BE2C (cell line): ENCODE measurements at places on chromosomes 12 and 14.

DNA sequence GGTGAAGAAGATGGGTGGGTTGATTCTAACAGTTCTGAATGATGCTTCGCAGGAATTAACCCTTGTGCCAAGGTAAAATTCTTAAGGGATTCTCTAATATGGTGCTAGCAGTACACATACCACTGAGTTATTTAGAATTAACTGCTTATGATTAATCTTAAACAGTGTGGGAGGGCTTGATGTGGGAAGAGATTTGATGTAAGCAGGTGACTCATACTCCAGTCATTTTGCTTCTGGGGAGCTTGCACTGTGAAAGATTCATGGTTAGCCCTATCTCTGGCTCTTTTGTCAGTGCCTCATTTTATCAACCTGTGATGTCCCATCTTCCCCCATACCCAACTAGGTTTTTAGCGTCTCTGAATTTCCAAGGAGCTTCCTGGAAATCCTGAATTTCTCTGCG, 83.8 kb downstream of the NRXN3 start:
- no peak for DNase-seq

DNA sequence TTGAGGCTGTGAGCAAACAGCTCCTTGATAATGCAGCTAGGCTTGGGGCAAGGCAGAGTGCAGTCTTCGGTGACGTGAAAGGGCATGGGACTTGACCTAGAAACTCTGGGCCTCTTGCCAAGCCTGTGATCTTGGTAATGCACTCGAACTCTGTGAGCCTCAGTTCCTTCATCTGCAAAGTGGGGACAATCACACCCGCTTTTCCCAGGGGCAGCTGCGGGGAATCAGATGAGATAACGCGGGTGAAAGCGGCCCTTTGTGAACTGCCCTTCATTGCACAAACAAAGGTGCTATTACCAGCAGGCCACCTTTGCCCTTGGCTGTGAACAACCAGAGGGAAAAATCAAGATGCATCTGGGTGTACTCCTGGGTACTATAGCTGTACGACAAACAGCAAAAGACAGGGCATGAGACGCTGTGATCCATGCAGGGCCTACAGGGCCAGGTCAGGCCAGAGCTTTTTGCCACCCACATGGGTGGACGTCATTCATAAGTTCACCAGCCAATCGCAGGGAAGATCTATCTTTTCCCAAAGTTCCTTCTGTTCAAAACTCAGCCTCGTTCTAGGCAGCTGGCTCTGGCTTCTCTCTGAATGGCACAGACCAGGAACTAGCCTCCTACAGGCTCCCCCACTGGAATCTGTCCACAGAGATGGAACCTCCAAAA, 3.2 kb downstream of the MSI1 start:
- DNase-seq, result no peak

DNA sequence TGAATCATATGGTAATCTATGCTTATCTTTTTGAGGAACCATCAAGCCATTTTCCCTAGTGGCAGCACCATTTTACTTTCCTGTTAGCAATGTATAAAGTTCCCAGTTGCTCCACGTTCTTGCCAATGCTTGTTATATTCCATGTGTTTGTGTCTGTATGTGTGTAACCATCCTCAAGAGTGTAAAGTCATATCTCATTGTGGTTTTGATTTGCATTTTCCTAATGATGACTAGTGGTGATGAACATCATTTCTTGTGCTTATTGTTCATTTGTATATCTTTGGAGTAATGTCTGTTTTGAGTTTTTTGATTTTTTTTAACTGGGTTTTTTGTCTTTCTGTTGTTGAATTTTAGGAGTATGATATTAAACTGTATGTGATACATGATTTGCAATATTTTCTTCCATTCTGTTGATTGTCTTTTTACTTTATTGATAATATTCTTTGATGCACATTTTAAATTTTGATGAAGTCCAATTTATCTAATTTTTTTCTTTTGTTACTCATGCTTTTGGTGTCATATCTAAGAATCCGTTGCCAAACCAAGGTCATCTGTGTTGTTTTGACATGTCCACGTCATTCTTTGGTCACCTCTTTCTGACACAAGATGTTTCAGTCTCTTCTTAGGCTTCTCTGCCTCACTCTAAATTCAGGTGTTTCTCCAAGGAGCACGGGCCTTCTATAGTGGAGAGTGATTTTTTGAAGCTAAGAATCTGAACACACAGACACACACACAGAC, 36.1 kb downstream of the PPHLN1 start:
- DNase-seq, result no peak

DNA sequence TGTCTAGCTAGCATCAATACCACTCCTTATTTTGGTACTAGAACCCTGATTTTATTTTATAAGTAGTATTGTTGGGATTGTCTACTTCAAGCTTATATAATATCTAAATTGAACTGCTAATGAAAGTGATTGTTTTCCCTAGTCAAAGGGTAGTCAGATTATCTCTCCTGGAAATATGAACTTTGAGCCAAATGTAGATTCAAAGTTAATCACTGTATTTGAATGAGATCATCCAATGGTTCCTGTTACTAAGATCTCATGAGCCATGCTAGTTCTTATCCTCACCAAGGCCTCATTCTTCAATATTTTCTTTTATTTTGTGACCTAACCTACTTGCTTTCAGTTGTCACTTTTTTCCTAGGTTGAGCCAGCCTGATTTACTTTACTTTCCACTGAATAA, 276.7 kb downstream of the RASSF9 start:
- DNase-seq, result no peak

GRCh38 chr12:50166799-50167048, 445 bp downstream of the CERS5 start:
- peak; percentile 53 for DNase-seq

DNA sequence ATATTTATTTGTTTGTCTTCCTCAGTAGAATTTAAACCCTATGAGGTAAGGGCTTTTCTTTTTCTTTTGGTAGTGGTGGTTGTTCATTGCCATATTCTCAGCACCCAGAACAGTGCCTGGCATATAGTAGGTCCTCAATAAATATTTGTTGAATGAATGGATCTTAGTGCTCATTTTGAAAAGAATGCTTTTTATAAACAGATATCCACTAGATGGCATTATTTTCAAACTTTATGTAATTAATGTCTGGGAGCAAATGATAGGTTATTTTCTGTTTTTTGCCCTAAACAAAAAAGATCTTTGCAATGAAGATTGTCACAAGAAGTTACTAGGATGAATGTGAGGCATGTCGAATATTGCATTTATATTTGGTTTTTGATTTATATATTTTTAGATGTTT, 64.1 kb downstream of the RAD51B start:
- no peak for DNase-seq

GRCh38 chr12:94767956-94768355, 117.6 kb upstream of the TMCC3 start:
- no peak for DNase-seq

- DNase-seq, result no peak
These were observed 3.5 kb upstream of the OR10P1 start for GRCh38 chr12:55633151-55633550.

DNA sequence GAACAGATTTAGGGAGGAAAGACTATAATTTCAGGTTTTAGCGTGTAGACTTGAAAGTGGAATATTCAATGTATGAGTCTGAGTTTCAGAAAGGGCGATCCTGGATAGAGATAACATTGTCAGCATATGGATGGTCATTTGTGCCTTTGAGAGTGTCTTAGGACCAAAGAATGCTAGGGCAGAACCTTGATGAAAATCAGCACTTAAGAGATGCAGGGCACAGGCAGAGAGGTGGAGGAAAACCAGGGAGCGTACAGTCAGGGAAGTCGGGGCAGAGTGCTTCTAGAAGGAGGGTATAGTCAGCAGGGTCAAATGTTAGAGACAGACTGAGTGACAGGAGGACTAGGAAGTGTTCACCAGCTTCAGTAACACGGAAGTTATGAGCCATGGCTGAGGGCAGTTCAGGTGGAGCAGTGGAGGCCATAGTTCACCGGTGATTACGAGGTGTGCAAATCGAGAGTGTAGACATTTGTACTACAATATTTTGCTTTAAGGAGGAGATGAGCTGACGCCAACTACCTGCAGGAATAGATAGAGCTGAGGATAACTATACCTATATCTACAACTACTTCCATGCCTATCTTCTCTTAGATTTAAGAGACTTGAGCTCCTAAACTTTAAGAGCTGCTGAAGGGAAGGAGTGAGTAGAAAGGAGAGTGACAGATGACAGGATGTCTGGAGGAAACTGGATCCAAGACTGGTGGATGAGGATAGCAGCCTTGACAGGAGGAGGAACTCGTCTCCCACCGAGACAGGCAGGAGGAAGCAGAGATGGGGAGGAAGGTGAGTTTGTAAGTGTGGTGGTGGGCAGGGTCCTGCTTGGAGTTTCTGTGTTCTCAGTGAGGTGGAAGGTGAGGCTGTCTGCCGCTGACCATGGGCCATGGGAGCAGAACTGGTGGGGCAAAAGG, 6.5 kb downstream of the CBLN3 start:
- DNase-seq, result no peak

- no peak for DNase-seq
These were observed 27.0 kb downstream of the ZCCHC8 start for GRCh38 chr12:122473543-122474323.

DNA sequence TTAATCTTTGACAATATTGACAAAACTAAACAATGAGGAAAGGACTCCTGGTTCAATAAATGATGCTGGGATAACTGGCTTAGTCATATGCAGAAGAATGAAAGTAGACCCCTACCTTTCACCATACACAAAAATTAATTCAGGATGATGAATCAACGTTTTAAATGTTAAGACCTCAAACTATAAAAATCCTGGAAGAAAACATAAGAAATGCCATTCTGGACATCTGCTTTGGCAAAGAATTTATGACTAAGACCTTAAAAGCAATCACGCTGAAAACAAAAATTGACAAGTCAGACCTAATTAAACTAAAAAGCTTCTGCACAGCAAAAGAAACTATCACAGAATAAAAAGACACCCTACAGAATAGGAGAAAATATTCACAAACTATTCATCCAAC, 97.4 kb downstream of the LMNTD1 start:
- no peak for DNase-seq

- DNase-seq, result no peak
These were observed 4.1 kb downstream of the BHLHE41 start for GRCh38 chr12:26120561-26121274.

DNA sequence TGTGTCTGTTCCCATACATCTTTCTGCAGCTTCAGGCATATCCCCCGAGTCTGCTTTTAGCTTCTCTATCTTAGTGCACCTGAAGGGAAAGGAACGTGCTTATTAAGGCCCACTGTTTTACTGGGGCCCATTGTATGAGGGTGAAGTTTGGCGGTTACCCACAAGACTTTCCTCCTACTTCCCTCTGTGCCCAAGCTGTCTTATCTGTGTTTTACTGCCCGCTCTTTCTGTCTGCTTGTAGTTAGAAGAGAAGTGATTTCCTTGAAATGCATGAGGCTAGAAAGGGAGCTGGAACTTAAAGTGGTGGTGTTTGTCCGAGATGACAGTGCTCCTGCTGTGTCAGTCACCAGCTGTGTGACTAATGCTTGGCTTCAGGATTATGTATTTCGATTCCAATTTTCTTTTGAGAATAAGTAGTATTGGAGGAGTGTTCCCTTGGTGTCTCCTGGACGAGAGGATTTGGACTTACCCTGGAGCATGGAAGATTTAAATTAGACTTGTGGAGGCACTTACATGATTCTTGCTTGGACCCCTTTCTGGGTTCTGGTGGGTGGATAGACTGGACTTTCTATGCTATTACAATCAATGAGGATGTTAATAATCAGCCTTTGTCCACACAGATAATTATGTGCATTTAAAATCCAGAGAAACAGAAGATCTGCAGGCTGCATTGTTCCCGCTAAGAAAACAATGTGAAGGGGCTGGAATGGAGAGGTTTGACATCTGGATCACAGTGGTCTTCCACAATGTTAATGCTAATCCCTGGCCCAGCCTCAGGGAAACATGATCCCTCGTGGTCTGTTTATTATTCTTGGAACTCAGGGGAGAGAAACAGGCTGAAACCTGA, 13.9 kb upstream of the KRT86 start:
- DNase-seq, result no peak

DNA sequence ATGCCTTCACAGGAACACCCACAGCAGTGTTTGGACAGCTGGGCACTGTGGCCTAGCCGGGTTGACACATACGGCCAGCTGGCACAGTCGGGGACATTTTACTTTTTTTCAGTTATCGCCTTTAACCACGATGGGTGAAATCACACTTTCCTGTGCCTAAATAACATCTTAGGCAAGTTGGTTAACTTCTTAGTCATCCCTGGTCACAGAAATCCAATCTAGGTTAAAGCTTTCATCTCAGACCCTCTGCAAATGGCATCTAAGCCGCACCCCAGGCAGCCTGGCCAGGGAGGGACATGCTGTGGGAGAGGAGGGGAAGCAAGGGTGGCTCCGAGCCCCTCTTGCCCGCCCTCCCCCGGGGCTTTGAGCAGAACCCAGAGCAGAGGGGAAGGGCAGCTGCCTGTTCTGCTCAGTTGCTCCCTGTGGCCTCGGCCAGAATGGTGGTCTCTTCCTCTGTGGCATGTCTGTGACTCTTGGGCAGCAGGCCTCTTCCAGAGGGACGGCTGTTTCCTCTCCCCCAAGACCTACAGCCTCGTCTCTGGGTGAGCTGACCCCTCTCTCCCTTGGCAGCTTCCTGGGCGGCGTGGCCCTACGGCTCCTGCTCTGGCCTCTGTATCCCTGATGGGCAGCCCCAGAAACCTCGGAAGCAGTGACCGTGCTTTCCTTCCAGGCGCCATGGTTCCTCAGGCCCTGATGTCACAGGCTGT, 85.4 kb upstream of the DYNC1H1 start:
- no peak for DNase-seq
